MV-4-11 (cell line): ENCODE measurements at places on chromosomes 11 and 22.

DNA sequence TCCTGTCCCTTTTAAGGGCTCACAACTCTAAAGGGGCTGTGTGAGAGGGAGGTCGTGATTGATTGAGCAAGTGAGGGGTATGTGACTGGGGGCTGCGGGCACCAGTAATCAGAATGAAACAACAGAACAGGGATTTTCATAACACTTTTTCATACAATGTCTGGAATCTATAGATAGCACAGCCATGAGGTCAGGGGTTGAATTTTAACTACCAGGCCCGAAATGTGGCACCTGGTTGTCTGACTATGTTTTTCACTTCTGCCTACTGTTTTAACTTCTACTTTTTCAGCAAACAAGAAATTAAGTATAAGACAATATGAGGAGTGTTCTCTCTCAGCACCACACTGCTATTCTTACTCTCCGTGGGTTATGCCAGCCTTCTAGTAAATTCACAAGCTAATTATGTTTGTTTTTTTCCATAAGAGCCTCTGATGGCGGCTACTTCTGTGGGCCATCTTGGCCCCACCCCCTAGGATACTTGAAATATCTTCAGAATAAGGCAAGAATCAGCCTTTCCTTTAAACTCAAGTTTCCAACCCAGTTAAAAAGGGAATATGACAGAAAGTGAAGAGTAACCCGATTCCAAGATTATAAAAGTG, 552.8 kb upstream of the CHORDC1 start:
- DNase-seq, result no peak

DNA sequence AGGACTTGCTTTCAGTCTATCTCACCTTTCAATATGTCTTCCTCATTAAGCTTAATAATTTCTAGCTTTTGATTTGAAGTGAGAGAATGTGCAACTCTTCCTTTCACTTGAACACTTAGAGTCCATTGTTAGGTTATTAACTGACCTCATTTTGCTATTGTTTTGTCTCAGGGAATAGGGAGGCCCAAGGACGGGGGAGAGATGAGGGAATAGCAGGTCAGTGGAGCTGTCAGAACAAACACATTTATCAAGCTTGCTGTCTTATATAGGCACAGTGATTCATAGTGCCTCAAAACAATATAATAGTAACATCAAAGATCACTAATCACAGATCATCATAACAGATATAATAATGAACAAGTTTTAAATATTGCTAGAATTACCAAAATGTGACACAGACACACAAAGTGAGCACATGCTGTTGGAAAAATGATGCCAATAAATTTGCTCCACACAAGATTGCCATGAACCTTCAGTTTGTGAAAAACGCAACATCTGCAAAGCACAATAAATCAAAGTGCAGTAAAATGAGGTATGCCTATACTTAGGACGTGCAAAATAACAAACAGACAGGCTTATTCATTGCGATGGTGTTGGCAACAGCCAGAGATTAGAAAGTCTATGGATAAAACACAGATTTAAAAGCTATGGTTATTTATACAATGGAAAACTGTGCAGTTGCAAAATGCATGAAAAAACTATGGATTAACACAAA, 106.3 kb upstream of the TEAD1 start:
- no peak for DNase-seq

DNA sequence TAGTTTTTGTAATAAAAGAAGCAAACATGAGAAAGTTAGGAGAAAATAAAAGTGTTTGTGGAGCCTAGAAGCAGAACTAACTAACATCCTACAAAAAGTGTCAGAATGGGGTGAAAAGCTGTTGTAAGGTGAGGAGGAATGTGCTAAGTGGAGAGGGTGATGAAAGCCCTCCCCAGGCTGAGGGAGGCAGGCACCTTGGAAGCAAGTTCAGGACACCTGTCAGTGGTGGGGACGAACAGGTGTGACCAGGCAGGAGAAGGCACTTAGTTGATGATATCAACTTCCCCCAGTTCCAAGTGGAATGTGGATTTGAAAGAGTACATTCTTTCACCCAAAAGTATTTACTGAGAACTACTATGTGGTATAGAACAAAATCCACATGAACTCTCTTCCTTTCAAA, 18.7 kb upstream of the BMAL1 start:
- DNase-seq, result no peak

GRCh38 chr22:49502126-49502826, 325.4 kb downstream of the BRD1 start:
- DNase-seq, result peak; percentile 83

GRCh38 chr11:90133560-90134477, 644 bp upstream of the NAALAD2 start:
- no peak for DNase-seq

GRCh38 chr11:129895126-129896041, at the start of gene NFRKB:
Gene NFRKB, minus strand, starts transcription at chr11:129895578. Its CDS starts 2,729 bp downstream, at chr11:129892849.
- peak; percentile 50 for DNase-seq

DNA sequence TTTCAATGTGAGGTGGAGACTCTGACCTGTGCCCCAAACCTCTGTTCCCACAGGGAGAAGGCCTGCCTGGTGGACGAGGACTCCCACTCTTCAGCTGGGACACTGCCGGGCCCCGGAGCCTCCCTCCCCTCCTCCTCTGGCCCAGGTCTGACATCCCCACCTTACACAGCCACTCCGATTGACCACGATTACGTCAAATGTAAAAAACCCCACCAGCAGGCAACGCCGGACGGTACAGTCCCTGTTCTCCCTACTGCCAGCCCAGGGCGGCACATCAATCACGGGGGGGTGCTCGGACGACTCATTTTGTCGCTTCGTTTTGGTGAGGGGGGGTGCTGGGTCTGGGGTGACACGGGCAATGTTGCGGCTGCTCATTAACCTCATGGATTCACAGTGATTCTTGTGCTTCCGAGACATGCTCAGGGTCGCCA, 83.3 kb upstream of the SUSD2 start:
- DNase-seq, result no peak

DNA sequence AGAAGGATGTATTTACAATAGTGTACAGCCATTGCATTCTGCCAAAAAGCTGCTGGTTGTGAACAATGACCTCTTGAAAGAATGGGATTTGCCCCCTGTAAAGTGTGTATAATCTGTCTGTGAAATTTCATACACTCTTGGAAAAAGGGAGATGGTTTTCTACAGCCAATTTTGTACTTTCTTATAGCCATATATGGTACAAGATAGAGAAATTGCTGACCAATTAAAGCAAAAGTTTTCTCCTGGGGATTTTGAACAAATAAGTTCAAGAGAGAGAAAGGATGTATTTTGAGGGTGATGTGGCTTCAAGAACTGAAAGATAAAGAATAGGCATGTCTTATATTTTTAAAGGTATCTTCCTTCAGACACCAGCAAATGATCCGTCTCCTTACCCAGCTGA, 211.0 kb downstream of the NAV2 start:
- DNase-seq, result no peak

- DNase-seq, result no peak
Observed at GRCh38 chr22:44183287-44183588, 2.5 kb downstream of the PARVG start.

DNA sequence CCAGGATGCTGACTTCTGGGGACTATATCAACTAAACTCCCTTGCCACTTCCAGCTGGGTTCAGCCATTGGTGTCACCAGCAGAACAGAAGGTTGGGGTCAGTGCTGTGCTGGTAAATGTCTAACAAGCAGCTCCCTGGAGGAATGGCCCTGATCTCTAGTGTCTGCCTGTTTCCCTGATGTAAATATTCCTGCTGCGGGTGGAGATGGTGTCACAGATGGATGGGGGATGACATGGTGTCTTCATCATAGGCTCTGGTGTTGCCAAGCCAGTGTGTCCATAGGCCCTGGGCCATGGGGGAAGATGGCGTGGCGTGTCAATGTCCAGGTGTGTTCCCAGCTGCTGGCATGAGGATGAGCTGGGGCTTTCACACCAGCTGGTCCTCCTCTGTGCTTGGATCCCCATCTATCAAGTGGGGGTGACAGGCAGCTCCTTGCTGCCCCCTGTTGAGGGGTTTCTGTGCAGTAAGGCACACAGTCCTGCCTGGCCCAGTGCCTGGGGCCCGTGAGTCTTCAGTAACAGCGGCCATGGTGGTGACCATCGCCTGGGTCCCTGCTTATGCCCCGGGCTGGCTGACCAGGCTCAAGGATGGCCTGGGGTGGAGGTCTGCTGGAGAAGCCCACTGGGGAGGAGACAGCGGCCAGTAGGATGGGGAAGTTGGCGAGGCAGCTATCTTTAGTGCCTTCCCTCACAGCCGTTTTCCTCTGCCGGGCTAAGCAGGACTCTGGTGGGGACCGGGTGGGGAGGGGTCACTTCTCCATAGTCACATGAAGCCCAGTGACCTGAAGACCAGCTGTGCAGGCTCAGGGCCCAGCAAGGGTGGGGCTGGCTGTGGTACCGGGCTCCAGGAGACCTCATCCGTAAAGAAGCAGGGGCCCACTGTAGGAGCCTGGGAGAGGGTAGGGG, 12.7 kb downstream of the RPL3 start:
- DNase-seq, result peak; percentile 32

DNA sequence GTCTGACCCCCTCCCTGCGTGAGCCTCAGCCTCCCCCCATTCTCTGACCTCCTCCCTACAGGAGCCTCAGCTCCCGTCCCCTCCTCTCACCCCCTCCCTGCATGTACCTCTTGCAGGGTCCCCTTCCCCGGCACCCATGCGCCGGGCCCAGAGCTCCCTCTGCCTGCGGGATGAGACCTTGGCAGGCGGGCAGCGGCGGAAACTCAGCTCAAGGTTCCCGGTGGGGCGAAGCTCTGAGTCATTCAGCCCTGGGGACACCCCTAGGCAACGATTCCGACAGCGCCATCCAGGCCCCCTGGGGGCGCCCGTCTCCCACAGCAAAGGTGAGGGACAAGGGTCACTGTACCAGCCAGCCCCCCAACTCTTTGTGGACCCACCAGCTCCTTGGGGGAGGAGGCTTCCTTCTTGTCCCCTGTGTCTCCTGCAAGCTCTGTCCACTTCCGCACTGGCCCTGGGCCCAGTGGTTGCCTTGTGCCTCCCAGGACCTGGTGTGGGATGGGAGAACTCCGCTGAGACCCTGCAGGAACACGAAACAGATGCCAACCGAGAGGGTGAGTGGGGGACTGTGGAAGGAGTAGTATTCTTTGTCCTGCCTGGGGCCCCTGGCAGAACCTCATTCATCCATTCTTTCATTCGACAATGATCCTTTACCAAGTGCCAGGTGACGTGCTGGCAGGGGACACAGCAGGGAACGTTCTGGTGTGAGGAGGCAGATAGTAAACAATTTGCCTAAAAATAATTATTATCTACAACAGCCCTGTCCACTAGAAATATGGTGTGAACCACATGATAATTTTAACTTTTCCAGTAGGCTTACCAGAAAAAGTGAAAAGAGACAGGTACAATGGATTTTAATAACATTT, 3.7 kb upstream of the RPS6KA4 start:
- DNase-seq, result peak; percentile 82

- DNase-seq, result peak; percentile 93
Observed at GRCh38 chr11:79458709-79459108, 17.9 kb upstream of the TENM4 start.

- no peak for DNase-seq
Observed at GRCh38 chr11:111465400-111465799, 46.8 kb downstream of the BTG4 start.

- DNase-seq, result no peak
Observed at GRCh38 chr11:13837286-13837685, 125.2 kb upstream of the SPON1 start.

GRCh38 chr11:83661491-83662350, 375.6 kb upstream of the CCDC90B start:
- no peak for DNase-seq

- DNase-seq, result no peak
Observed at GRCh38 chr11:120936356-120936755, 87.5 kb upstream of the TBCEL start.

GRCh38 chr11:119166368-119167076, 2.0 kb upstream of the NLRX1 start:
- peak; percentile 25 for DNase-seq

GRCh38 chr22:35315141-35315854, 15.6 kb downstream of the TOM1 start:
- no peak for DNase-seq

- DNase-seq, result no peak
Observed at GRCh38 chr22:23075525-23076216, 5.4 kb downstream of the GNAZ start.

DNA sequence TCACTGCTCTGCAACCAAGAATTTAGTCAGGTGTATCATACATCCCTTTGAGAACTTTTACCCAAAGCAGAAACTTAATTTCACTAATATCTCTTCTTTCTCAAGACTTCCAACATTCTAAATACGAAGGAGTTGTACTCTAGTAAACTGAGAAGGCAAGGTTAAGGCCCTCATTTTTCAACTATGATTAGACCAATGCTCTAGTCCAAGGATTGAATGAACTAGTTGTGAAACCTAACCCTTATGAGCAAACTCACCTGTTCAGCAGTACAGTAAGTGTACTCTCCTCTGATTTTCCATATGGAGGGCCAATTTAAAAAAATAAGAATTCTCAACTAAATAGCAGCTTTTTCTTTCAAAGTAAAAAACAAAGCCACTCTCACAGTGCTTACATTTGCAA, 180.0 kb upstream of the C11orf58 start:
- no peak for DNase-seq

GRCh38 chr22:30922151-30922611, 46.4 kb downstream of the MORC2 start:
- peak; percentile 90 for DNase-seq

GRCh38 chr11:100013011-100013410, 674.1 kb upstream of the ARHGAP42 start:
- no peak for DNase-seq

GRCh38 chr11:46160100-46160499, 38.8 kb upstream of the PHF21A start:
- no peak for DNase-seq

- no peak for DNase-seq
Observed at GRCh38 chr11:114091516-114092397, 32.2 kb downstream of the ZBTB16 start.

DNA sequence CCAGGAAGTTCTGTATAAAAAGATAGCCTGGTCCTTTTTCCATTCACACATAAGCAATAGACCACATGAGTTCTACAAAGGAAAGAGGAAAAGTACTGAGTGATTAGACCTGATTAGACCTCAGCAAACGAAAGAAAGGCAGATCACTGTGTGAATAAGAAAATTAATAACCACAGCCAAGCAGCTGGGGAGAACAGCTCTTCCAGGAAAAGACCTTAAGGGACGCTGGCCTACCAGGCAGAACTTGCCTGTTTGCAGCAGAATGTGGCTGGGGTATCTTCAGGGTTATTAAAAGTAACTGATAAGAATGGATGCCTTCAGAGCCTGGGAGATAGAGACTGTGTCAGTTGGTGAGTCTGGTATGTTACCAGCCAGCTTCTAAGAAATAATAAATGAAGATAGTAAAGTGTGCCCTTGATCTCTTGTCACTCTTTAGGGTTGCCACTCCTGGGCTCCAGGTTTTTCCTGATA, 172.9 kb downstream of the DBX1 start:
- no peak for DNase-seq

DNA sequence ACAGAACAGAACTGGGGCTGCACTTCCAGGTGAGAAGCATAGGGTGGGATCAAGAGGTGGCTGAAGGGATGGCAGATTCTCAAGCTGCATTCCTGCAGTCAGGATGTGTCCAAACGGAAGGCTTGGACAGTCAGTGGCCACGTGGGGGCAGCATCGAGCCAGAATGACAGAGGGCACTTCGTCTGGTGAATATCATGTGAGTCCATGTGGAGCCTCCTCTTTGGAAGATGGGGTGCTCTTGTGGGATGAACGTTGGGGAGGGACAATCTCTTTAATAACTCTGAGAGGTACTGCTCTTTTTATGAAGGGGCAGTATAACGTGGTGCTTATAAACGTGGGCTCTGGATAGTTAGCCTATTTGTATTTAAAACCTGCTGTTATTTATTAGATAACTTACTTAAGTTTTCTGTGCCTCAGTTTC, 154.9 kb upstream of the NAV2 start:
- DNase-seq, result peak; percentile 11

GRCh38 chr11:102760344-102761035, 19.9 kb downstream of the MMP10 start:
- DNase-seq, result peak; percentile 96

GRCh38 chr22:45878051-45878781, 98.7 kb downstream of the WNT7B start:
- no peak for DNase-seq
